ENCODE measurements at places on chromosomes 1 and 21. TPM values are rescaled to one million over a fixed set of nuclear protein-coding genes. Genes with fewer than 3 reads are reported as not detected.

Gene BMP8B
- polyA plus RNA-seq = 10.3 TPM

Gene TMEM269
- polyA plus RNA-seq = not detected

Gene TCHHL1
- not detected for polyA plus RNA-seq

Gene DCDC2B
- not detected for polyA plus RNA-seq

Gene SH3GLB1
- polyA plus RNA-seq = 61.3 TPM

Gene CNKSR1
- 0.70 TPM for polyA plus RNA-seq

Gene NR0B2
- 28.6 TPM for polyA plus RNA-seq

Gene RAB25
- 113 TPM for polyA plus RNA-seq

Gene MROH7
- polyA plus RNA-seq = 0.32 TPM

Gene XKR8
- polyA plus RNA-seq = 3.2 TPM

Gene MLLT11
- 145 TPM for polyA plus RNA-seq

Gene IFNLR1
- 0.41 TPM for polyA plus RNA-seq

Gene LRP8
- polyA plus RNA-seq = 17.4 TPM

Gene DYNLT4
- polyA plus RNA-seq = not detected

Gene KLHDC8A
- polyA plus RNA-seq = 11.4 TPM

Gene SPRR3
- polyA plus RNA-seq = not detected

Gene C1orf115
- polyA plus RNA-seq = 30.4 TPM

Gene NBPF6
- not detected for polyA plus RNA-seq

Gene SLC35F3
- polyA plus RNA-seq = 6.2 TPM

Gene C1QA
- 86.1 TPM for polyA plus RNA-seq

Gene SLAMF9
- not detected for polyA plus RNA-seq

Gene ADORA3
- 4.2 TPM for polyA plus RNA-seq

Gene C1orf52
- polyA plus RNA-seq = 18.8 TPM

Gene KPNA6
- 21.4 TPM for polyA plus RNA-seq

Gene ELAVL4
- 88.9 TPM for polyA plus RNA-seq

Gene MAP10
- polyA plus RNA-seq = 1.1 TPM

Gene BEND5
- polyA plus RNA-seq = 26.4 TPM

Gene ADORA1
- 32.5 TPM for polyA plus RNA-seq

Gene BATF3
- 1.8 TPM for polyA plus RNA-seq

Gene RHD
- polyA plus RNA-seq = not detected

Gene SIM2
- 0.34 TPM for polyA plus RNA-seq

Gene FAM72C
- 7.8 TPM for polyA plus RNA-seq

Gene SVBP
- 97.6 TPM for polyA plus RNA-seq

Gene AMPD1
- polyA plus RNA-seq = not detected

Gene C1orf226
- 7.8 TPM for polyA plus RNA-seq

Gene DHRS3
- 15.9 TPM for polyA plus RNA-seq

Gene CASQ2
- polyA plus RNA-seq = 1.4 TPM

Gene SLC30A10
- polyA plus RNA-seq = 0.97 TPM

Gene NUF2
- polyA plus RNA-seq = 11.3 TPM

Gene FCRL3
- polyA plus RNA-seq = not detected

Gene NUAK2
- polyA plus RNA-seq = 14.4 TPM

Gene CEP104
- 28.6 TPM for polyA plus RNA-seq

All from brain (organoid and tissue), 16 donors.